H7 (cell line): ENCODE measurements at places on chromosomes 4 and X. TPM values are rescaled to one million over a fixed set of nuclear protein-coding genes. Genes with fewer than 3 reads are reported as not detected.

EPHA5 gene
- total RNA-seq, result 0.03 and 0.11 TPM in 2 replicates

GRCh38 chrX:129955682-129956081, 26.8 kb upstream of the BCORL1 start:
- no peak for DNase-seq

GRCh38 chr4:3473996-3474765, 11.1 kb downstream of the DOK7 start:
- DNase-seq, result peak; percentile 52

DNA sequence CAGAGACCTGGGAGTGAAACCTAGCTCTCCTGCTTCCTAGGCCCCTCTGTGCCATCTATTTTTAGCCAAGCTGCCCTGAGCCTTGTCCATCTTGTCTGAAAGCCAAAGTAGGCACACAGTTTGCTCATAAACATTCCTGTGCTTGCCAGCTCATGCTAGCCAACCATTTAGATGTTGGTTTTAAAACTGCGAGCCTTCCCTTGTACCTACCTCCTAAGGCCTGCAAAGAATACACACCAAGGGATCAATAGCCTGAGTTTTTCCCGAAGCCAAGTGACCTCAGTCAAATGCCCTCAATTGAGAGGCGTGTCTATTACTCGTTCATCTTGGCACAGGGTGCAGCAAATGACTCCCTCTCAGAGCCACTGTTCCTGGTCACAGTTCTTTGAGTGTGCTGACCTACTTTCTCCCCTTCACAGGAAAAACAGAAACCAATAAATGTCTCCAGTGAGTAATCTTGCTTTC, 48.5 kb downstream of the ZCCHC12 start:
- DNase-seq, result no peak

- DNase-seq, result no peak
Observed at GRCh38 chr4:106850691-106851090, 185.4 kb downstream of the DKK2 start.

- peak; percentile 92 for DNase-seq
Observed at GRCh38 chrX:40106676-40107290, 9.0 kb upstream of the BCOR start.

NXF2B gene
- total RNA-seq, result 0.11 and 0.45 TPM in 2 replicates

GRCh38 chrX:42770566-42770965, 7.4 kb downstream of the PPP1R2C start:
- no peak for DNase-seq

SOWAHD gene
- total RNA-seq, result 1.8 and 3.2 TPM in 2 replicates

SPANXD gene
- total RNA-seq, result not detected in 2 replicates
